ENCODE measurements at places on chromosomes 1 and 21. TPM values are rescaled to one million over a fixed set of nuclear protein-coding genes. Genes with fewer than 3 reads are reported as not detected.

RIMS3 gene
- polyA plus RNA-seq = 0.32 TPM

DNA sequence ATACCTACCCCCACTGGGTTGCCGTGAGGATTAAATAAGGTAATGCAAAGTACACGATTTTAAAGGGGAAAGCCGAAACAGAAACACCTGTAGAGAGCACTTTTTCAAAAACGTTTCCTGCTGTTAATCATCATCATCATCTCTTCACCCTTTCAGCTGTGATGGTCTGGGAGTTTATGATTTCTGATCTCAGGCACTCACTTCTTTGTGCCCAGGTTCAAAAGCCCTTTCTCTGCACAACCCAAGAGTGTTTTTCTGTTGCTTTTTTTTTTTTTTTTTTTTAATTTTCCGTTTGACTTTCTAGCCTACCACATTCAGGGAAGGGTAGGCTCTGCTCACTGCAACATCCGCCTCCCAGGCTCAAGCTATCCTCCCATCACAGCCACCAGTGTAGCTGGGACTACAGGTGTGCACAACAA lies 936 bp upstream of the UBXN11 start:
- DNase-seq = no peak

COL9A2 gene
- polyA plus RNA-seq = 33.5 TPM

TSPEAR gene
- polyA plus RNA-seq = 0.35 TPM

RRP15 gene
- polyA plus RNA-seq = 9.0 TPM

RGS7 gene
- not detected for polyA plus RNA-seq

DNA sequence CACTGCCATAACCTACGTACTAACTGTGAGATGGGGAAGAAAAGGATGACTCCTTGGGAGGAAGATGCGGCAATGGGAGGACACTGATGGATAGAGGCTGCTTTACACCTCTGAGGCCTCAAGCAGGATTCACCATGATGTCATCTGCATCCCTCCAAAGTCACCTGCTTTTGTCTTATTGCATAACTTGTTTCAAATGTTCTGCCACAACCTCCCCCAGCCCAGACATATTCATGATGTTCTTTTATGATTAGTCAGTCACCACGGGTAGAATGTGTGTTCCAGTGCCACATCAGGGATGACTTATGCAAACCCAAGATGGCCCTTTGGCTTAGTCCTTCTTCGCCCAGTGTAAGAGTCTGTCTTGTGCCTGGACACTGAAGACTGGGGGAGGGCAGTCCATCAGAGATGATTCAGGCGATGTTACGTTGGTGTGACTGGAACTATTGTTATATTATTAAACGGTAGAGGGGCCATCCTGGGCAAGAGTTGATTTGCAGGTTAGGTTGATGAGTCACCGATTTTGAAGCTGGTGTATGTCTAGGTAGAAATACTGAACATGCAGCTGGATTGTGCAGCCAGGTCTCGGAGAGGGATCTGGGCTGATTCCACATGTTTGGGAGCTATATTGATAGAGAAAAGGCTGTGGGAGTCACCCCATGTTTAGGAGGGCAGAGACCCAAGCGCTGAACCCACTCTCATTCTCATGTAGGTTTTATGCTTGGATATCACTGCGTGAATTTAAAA lies 32.6 kb downstream of the RYR2 start:
- no peak for DNase-seq

DNA sequence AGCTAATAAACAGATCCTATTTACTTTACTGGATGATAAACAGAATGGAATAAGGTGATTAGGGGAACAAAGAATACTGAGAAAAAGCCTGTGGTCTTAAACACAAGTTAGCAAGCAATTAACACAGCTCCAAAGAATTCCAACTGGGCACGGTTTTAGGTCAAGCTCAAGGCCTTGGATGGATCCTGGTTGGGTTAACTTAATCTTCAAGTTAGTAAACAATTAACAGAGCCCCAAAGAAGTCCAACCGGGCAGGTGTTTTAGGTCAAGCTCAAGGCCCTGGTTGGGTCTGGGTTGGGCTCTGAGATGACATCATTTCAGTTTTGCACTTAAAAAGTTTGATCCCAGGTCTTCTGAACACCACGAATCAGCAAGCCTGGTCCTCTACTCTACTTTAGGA lies 1086.3 kb upstream of the TMPRSS15 start:
- no peak for DNase-seq

DNA sequence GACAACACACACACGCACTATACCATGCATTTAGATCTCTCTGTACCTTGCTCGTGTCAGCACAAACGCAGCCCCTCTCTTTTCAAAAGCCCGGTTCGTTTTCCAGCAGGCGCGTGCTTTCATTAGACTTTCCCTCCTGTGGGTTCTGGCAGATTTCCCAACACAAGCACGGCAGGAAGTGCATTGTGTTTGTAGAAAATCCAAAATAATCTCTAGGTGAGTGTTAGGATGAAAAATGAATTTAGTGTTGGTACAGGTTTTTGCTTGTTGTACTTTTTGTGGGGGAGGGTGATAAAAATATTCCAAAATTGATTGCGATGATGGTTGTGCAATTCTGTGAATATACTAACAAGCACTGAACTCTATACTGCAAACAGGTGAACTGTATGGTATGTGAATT lies 54.1 kb upstream of the POFUT2 start:
- no peak for DNase-seq

GRCh38 chr1:111594306-111594693 lies 25.3 kb upstream of the RAP1A start:
- no peak for DNase-seq

GRCh38 chr1:31705080-31705866 lies 1.5 kb upstream of the COL16A1 start:
- DNase-seq = peak; percentile 91

TDRD10 gene
- polyA plus RNA-seq = not detected

DNA sequence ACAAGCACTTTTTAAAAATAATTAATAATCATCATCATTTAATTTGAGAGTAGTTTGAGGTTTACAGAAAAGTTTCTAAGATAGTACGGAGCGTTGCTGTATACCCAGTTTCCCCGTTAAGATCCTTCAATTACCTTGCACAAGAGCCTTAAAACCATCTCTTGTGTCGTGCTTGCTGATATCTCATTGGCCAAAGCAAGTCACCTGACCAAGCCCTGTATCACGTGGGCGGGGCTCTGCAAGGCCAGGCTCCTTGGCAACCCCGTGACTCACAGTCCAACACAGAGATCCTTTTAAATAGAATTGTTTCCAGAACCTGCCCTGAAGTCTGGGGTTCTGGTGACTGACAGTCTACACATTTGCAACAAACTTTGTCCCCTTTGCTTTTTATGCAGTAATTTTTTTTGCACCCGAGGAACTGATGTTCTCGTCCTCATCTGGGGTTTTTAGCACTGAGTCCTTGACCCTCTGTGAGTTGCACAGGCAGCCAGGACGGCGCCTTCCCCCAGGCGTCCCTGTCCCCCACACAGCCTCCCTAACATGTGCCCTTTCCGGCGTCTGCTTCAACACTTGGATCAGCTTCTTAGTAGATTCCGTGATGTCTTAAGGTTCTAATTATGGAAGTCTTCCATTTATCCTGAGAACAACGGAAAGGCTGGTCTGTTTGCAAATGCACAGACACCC lies 183.3 kb upstream of the TMEM51 start:
- DNase-seq = peak; percentile 77

DNA sequence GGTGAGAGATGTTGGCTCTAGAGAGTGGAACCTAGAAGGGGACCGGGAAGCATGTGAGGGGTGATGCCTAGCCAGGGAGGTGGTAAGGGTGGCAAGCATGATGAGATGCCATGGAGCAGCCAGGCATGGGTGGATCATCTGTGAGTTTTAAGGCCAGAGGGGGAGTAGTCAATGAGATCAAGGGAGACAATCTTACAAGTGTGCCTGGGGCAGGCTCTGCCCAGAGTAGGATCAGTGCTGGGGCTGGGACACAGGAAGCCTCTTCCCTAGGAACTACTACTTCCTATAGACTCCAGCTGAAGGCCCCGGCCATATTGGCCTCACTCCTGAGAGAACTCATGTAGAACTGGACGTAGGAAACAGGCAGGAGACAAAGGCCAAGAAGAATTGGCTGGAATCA lies 192.4 kb upstream of the CSF3R start:
- DNase-seq = no peak

GRCh38 chr1:188817814-188818213 lies 1659.8 kb downstream of the BRINP3 start:
- DNase-seq = no peak

FCER1G gene
- polyA plus RNA-seq = 4.8 TPM

POTED gene
- polyA plus RNA-seq = not detected

DNA sequence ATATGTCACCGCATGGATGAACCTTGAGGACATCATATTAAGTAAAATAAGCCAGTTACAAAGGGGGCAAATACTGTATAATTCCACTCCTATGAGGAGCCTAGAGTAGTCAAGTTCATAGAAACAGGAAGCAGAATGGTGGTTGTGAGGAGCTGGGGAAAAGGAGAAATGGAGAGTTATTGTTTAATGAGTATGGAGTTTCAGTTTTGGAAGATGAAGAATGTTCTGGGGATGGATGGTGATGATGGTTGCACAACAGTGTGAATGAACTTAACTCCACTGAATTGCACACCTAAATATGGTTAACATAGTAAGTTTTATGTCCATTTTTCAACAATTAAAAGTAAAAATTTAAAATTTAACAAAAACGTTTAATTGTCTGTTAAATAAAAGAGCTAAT lies 220.9 kb upstream of the JUN start:
- no peak for DNase-seq

DNA sequence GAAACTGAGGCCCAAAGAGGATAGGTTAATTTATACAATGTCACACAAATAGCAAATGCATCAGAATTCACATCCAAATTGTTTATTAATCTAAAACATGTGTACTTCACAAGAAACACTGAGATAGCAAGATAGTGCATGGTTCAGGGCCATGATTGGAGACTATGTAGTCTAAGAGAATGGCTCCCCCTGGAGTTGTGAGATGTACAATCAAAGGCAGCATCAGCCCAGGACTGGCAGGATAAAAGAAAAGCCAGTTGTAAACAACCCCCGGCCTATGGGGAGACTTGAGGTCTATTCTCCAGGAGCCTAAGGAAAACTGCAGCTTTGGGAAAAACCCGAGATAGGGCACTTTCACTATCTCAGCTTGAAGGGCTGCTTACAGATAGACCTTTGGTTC lies 511.0 kb downstream of the OMA1 start:
- peak; percentile 42 for DNase-seq

DNA sequence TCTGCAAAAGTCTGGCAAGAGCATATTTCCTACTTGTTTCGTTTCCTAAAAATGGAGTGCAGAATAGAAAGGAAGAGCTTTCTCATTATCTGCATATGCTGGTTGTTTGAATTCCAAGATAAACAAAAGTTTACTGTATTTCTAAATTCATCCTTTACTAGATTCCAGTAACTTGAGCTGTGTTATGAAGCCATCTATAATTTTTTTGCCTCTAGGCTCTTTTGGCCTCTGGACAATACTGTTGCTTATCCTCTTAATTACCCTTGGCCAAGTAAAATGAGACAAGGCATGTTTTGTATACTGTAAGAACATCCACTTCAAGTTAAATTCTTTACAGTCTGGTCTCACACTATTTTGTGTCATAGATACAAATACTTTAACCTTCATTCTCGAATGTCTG lies 45.6 kb upstream of the HFM1 start:
- DNase-seq = no peak

GRCh38 chr1:76843821-76844464 lies 23.3 kb upstream of the ST6GALNAC5 start:
- no peak for DNase-seq

- DNase-seq = no peak
These were observed 74.3 kb upstream of the ADAR start for GRCh38 chr1:154682254-154682653.

DNA sequence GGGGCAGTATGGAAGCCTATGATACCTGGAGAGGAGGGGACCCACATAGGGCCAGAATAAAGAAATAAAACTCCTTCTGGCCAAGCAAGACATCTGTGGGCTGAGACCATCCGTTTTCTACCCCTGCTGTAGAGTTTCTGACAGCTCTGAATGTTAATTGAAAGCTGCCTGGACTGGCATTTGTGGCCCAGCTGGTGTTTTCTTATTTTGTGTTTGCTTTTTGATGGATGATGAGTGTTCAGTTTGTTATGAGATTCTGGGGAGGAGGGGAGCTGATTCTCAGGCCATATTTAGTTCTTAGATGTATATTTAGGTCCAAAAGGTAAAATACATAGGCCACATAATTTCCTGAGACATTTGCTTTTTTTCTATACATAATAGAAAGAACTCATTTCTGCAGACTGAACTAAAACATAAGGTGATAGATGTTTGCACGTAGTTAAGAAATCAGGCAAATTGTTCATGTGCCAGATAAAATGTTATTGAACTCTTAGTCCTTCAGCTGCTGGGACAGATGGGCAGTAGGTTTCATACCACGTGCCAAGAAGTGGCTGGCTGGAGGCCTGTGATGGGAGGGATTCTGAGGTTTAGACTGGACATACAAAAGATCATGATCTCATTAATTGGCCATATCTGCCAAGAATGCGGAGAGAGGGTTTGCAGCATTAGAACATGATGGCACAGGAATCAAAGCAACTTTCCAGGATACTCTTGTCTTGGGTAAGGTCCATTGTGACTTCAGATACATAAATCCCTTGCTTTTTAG lies 54.1 kb downstream of the DSCAM start:
- no peak for DNase-seq

DNA sequence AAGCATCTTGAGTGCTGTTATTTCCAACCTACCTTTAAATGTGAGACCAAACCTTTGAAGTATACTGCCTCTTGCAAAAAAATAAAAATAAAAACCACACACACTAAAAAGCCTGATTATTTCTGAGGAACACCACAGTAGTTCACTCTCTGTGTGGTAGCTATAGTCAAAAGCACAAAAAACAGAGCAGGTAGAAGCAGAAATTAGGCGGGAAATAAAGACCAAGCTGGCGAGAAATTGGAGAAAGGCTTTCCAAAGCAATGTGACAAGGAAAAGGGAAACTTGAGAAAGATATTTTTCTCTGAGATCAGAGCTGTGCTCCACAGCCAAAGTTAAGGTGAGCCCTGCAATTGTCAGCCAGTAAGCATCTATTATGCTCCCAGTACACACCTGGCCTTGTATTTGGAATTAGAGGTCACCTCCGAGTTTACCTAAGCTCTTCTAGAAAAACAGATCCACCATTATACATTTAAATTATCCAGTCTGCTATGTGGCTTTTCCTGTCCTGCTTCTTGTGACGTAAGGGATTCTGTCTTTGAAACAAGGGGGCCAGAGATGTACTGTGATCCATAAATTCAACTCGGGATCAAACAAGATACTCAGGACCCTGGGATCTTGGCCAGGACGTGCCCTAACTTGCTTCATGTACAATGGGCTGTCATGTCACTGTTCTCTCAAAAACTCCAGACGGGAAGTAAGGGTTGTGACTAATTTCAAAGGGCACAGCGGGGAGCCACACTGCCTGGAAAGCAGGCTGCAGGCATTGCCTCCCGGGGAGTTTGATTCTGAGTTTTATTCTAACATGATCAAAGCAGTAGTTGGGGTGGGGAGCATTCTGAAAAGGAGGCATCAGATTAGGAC lies 39.8 kb upstream of the RAB4A start:
- DNase-seq = no peak

DNA sequence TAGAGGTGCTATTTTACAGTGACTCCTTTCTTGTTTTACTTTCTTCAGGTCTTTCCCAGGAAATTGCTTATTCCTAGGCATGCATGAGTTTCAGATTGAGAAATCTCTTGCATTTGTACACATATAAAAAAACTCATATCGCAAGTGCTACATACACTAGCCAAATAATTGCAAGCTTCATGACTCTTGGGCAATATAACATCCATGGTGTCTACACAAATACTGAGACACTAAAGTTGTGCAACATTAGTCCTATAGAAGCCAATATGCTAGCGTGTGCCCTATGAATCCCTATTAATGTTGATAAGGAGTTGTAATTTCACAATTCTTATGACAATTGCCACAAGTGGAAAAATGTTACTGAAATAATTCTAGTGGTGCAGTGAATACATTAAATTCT lies 591.0 kb downstream of the ADGRL2 start:
- no peak for DNase-seq

GRCh38 chr1:12177999-12178441 lies 11.2 kb downstream of the TNFRSF1B start:
- DNase-seq = peak; percentile 67

TINAGL1 gene
- polyA plus RNA-seq = 64.4 TPM
